ENCODE measurements at places on chromosomes 16 and 17.

GRCh38 chr17:56478836-56479447 is 114.6 kb upstream of the NOG start:
- no peak for DNase-seq

- peak; percentile 71 for DNase-seq
Measured at GRCh38 chr17:16991349-16992009, 19.6 kb upstream of the TNFRSF13B start.

DNA sequence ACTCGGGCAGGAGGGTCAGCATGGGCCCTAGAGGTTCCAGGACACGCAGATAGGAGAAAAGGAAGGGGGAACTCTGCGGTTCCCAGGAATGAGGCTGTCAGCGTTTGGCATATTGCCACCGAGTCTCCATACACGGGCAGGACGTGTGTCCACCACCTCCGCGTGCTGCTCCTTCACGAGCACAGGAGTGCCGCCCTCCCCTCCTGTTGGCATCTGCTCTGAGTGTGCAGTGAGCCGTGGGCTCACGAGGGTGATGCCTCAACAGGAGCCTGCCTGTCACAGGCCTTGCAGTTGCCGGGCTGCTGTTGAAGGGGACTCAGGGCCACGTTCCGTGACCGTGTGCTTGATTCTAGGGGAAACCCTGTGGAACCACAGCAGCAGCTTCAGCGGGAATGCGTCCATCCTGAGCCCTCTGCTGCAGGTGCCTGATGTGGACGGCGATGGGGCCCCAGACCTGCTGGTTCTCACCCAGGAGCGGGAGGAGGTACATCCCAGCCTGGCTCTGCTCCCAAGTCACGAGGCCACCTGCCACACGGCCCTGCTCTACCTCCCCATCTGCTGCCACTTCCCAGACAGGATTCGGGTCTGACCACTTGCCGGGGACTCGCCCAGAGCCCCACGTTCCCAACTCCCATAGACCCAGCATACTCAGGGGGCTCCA is 14.6 kb downstream of the RGS11 start:
- no peak for DNase-seq

GRCh38 chr16:2663553-2664546 is 18.5 kb upstream of the KCTD5 start:
- DNase-seq, result no peak

DNA sequence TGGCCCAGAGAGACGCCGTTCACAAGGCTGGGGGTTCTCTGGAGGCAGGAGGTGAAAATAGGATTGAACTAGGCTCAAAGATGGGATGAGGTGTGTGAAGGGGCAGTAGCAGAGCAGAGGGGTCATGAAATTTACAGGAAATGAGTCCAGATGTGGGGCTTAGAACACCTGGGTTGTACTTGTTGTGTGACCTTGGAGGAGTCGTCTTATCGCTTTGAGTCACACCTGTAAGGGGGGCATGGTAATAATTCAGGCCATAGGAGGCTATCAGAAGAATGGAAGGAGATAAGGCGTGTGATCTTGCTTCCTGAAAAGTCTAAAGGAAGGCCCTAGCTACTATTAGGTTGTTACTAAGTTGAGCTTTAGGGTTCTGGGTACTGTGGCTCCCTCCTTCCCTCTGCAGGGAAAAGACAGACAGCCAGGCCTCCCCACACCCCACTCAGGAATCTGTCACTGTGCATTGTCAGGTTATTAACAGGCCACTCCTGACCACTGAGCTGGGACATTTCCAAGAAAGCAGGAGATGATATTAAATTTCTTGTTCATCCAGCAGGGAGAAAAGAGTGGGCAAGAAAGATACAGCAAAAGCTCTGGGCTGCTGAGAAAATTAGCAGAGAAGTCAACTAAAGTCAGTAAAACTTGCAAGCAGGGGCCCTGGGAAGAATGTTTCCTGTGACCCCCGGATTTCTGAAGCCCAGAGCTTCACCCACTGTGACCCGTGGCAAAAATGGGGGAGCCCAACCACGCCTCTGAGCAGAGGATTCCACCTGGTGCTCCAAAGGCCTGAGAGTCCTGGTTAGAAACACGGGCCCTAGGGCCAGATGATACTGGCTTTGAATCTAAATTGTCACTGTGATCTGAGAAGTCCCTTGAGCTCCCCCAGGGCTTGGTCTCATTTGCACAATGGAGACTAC is 6.0 kb upstream of the CDC42EP4 start:
- no peak for DNase-seq

DNA sequence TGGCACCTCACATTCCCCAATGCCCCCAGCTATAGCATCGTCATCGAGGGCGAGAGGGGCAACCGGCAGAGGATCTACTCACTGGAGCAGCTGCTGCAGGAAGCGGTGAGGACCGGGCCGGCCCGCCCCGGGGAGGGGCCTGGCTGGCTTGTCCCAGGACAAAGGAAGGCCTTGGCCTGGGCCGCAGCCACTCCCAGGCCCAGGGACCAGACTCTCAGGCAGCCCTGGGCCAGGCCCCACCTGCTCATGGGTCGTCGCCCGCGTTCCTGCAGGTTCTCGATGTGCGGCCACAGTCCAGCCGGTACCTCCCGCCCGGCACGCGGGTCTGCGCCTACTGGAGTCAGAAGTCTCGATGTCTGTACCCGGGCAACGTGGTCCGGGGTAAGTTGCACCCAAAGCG is 53.4 kb downstream of the ACTG1 start:
- no peak for DNase-seq

GRCh38 chr17:57487573-57487972 is 231.2 kb downstream of the MSI2 start:
- DNase-seq, result no peak

DNA sequence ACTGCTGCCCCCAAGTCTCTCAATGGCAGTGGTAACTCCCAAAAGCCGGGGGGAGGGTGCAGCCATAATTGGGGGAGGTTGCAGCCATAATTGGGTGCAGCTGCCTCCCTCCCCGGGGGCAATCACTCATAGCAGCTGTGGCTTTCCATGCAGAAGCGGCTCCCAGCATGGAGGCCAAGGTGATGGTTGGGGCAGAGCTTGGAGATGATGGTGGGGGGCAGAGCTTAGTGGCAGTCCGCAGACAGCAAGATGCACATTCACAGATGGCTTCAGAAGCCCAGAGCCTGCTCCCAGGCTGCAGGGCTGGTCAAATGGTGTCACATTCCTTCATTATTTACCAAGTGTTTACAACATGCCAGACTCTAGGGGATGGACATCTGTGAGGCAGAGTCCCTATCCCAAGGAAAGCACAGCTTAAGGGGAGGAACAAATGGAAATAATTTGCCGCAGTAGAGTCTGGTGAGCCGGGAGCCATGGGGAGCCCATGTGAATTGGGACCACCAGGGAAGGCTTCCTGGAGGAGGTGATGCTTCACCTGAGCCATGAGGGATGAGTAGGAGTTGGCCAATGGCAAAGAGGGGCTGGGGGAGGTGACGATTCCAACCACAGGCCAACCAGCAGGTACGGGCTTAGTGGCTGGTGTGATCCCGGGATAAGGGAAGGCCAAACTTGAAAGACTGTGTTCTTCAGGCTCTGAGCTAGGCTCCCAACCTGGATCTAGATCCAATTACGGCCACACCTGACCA is 8.1 kb downstream of the DOC2B start:
- no peak for DNase-seq

GRCh38 chr17:12068946-12069345 is 48.3 kb downstream of the MAP2K4 start:
- DNase-seq, result no peak

DNA sequence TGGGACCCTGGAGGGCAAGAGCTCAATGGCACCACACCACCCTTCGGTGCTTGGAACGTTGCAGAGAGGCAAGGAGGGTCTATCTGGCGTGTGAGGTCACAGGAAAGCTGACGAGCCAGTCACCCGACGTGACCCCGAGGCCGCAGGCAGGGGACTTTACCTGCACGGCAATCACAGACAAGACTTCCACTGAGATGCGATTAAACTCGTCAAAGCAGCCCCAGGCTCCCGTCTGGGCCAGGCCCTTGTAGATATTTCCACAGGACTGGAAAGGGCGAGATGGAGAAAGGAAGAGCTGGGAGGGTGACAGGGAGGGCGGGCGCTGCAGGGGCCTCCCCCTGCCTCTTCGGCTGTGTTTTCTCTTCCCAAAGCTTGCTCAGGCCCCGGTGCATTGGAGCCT is 78.3 kb downstream of the DNAH17 start:
- no peak for DNase-seq

DNA sequence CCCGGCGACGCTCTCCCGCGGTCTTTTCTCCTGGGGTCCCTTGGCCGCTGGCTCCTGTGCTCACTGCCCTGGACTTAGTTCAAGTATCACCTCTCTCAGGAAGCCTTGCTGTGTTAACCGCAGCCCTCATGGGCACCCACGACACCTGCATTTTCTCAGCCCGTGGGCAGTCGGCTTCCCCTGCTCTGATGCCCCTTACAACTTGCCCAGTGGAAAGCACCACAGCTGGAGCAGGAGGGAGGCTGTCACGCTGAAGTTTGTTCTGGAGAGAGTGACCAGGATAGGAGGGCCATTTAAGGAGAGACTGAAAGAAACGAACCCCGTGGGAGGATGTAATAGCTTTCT is 395 bp downstream of the STXBP4 start:
- no peak for DNase-seq

- DNase-seq, result no peak
Measured at GRCh38 chr17:81428121-81428515, 32.9 kb downstream of the BAHCC1 start.

GRCh38 chr16:88515925-88516594 is 54.1 kb upstream of the ZC3H18 start:
- no peak for DNase-seq

GRCh38 chr16:87945351-87946042 is 5.7 kb upstream of the BANP start:
- DNase-seq, result no peak

DNA sequence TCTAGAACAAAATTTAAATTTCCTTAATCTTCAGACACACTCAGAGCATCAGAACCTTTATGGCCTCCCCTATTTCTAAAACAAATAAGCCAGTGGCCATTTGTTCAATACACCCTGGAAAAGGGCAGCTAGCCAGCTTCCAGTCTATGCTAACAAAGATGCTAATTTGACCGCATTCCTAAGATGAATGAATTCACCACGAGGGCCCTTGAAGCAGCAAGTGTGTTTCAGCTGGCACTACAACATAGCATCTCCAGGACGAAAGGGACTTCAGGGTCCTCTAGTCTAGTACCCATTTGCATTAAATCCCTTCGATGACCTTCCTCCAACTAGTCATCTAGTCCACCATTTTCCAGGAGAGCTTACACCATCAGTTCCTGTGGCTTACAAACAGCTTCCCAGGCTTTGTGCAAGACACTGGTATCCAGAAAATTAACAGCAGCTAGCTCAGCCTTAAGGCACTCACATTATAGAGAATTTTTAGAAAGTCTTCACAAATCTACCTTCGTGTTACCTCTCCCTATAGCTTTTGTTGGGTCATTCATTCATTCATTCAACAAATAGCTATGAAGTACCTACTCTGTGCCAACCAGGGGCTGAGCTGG is 10.9 kb downstream of the KRT37 start:
- DNase-seq, result no peak

DNA sequence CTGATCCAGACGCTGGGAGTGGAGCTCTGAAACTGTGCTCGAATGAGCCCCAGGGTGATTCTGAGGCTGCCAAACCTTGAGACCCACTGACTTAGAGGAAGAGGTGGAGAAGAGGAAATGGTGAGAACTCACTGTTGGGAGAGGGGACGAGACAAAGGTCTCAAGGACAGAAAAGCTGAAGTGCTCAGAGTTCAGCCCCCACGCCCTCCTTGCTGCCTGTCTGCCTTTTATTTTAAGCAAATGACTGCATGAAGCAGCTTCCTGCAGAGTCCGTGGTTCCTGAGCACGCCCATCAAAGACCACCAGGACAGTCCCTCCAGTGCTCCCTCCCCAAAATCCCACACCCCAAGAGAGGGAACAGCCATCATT is 20.4 kb downstream of the COTL1 start:
- DNase-seq, result no peak

- no peak for DNase-seq
Measured at GRCh38 chr16:15043344-15043743, 12.5 kb downstream of the NTAN1 start.

Data from GM12892 (cell line).